CD4-positive, CD25-positive, alpha-beta regulatory T cell (primary cell): ENCODE measurements at places on chromosomes 4 and X. TPM values are rescaled to one million over a fixed set of nuclear protein-coding genes. Genes with fewer than 3 reads are reported as not detected.

GRCh38 chr4:78070731-78071282, 13.7 kb downstream of the FRAS1 start:
- no peak for DNase-seq

The MAGEA2B gene
- not detected for polyA plus RNA-seq

DNA sequence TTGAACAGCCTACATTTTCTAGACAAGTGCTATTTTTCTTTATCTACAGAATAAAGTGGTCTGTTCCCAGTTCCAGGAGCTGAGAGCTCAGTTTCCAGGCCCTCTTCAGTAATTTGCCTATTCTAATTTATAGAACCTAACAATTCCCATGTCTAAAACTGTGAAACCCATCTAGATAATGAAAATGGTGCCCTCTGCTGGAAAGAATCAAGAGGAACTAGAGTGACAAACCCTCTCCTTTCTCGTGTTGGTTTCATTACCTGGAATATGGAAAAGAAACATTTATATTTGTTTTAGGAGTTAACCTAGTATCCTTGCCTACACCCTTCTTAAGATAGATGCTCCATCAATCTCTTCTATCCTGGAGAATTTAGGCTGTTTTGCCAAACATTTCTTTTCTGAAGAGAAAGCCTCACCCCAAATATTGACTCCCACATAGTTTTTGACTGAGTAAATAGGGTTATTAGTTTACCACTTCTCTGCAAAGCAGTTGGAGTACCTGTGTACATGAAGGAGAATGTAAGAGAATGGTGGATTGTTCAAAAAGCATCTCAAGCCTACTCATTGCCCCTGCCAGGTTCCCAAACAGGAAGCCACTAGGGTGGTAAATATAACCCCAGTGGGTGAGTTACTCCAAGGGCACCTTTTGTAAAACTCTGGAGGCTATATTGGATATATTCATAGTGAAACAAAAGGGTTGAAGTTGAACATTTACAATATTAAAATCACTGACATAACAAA, 121.6 kb downstream of the RASL11B start:
- DNase-seq = no peak

DNA sequence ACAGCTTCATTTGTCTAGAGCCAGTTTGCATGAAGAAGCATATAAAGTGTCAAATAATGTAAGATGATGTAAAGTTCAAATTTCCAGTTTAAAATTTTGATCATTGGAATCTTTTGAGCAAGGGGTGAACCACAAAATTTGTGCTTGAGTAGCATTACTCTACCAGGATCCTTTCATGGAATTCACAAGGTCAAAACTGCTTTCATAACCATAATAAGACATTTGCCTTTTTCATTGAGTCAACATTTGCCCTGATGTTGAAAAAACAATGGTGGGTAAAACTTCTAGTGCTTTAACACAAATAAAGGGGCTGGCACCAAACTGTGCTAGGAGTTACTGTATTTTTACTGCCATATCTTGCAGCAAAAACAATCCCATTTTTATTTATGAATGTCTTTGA, 142.2 kb downstream of the GLRA3 start:
- DNase-seq = no peak

DNA sequence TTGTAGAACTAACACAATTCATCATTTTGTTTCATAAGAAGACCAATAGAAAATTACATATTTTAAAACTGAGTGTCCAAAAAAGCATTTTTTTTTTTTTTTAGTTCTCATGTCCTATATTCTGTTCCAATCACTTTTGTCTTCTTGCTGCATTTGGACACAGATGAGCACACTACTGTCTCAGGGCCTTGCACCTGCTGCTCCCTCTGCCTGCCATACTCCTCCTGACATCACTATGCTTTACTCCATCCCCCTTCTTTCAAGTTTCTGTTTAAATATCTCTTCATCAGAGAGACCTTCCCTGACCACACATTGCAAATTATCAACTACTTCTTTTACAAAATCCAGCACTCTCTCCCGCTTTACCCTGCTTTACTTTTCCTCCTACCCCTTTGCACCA, 230.7 kb upstream of the GK2 start:
- no peak for DNase-seq

- no peak for DNase-seq
Measured at GRCh38 chr4:142350871-142351270, 495.2 kb downstream of the INPP4B start.

DNA sequence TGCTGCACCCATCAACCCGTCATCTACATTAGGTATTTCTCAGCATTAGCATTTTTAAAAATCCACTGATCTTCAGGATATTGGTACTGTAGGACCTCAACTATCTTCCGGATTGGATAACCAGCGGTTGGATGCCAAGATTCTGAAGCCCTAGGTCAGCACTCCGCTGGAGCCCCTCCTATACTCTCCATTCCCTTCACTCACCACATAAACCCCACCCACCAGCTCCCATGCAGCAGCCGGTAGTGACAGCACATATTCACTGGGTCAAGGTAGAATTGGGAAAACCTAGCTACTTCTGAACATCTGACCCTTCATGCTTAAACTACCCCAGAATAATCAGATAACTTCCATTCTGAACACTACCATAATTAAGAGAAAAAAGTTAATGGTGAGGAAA, 134.9 kb downstream of the CORIN start:
- DNase-seq = no peak

GRCh38 chr4:161564230-161564834, 599.5 kb downstream of the FSTL5 start:
- no peak for DNase-seq

DNA sequence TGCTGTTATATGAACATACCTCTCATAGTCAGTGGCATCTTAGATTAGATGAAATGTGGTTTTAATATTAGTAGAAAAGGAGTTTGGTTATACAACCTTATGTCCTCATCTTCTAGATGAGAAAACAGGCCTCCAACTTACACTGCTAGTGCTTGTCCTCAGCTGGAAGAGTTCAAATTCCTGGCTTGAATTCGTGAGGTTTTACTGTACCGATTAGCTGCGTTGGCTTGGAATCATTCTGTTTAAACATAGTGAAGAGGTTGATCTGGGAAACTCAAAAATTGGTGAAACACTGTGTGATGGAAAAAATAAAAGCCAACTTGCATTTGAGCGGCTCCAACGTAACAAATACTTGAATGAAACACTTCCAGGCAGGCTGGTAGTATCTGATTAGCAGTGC, 81.0 kb downstream of the LNX1 start:
- no peak for DNase-seq

The SSX5 gene
- polyA plus RNA-seq = not detected

- DNase-seq = no peak
Measured at GRCh38 chr4:182876427-182876826, 40.8 kb downstream of the DCTD start.

- no peak for DNase-seq
Measured at GRCh38 chrX:130994671-130995070, 63.5 kb upstream of the ARHGAP36 start.

GRCh38 chr4:53734584-53735353, 143.5 kb upstream of the LNX1 start:
- DNase-seq = no peak

GRCh38 chr4:61886131-61886530, 686.0 kb downstream of the ADGRL3 start:
- DNase-seq = no peak

GRCh38 chr4:64727960-64728359, 318.7 kb upstream of the TECRL start:
- DNase-seq = no peak

GRCh38 chr4:6732441-6733357, 16.7 kb downstream of the BLOC1S4 start:
- no peak for DNase-seq

The SLC25A53 gene
- 7.1 TPM for polyA plus RNA-seq

DNA sequence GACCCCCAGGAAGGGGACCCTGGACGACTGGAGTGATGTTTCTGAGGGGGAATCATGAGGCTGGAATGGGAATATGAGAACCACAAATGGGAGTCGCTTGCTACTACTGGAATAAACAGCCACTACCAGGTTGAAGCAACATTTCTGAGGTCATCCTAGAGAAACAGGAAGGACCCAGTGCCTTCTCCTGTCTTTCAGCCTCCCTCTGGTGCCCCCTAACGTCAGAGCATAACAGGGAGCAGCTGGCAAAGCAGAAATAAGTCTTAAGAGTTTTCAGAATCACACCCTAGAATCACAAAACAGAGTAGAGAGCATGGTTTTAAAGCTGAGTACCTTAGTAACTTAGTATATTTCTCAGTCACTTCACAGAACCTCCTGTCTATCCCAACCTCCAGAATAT, 347.8 kb upstream of the PITX2 start:
- DNase-seq = peak; percentile 0

The RNF128 gene
- not detected for polyA plus RNA-seq

- DNase-seq = no peak
Measured at GRCh38 chr4:153499005-153499404, 32.8 kb downstream of the TMEM131L start.

The TMPRSS11F gene
- not detected for polyA plus RNA-seq

DNA sequence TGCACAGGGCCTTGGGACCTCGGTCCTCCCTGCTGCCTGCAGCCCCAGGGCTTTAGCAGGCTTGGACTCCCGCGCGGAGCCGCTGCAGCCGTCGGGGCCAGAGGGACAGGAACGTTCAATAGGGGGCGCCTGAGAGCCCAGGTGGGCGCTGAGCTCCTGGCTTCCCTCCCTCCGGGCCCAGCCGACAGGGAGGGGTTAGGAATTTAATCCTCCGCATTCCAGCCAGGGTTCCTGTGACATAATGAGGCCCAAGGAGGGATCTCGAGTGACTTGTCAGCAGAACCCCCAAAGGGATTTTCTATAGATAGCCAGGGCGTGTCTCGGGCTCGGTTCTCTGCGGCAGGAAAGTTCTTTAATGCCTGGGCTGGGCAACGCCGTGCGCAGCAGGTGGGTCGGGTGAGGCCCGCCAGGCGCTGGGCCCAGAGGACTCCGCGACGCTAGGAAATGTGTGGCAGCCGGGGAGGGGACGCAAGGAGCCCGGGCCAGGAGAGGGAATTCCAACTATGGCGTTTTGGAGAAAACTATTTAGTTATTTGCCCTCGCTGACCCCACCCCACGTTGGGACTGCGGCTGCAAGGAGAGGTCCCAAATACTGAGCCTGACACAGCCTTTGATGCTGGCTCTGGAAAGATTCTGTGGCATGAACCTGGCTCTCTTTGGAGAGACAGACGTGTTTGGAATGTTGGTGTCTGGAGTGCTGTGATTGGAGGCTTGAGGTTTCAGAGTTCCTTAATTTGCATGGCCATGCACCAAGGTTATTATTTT, 285.2 kb upstream of the GATB start:
- peak; percentile 14 for DNase-seq

DNA sequence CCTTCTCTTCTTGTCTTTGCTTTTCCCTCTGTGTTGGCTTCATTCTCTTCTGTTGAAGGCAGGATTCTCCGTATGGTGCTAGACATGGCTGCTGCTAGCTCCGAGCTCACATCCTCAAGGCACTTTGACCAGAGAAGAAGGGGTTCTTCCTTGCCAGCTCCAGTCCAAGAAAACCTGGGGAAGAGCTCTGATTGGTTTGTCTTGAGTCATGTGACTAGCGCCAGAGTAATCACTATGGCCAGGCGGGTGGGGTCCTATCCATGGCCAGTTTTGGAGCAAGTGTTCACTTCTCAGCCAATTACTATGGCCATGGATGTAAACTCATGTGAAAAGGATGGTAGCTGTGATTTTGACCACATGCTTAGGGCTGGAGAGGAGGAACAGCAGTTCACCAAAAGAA, 74.2 kb downstream of the CT47B1 start:
- DNase-seq = no peak

GRCh38 chrX:87583679-87584078, 66.1 kb downstream of the KLHL4 start:
- DNase-seq = no peak

The F9 gene
- polyA plus RNA-seq = not detected

The IRF2 gene
- polyA plus RNA-seq = 98.3 TPM

DNA sequence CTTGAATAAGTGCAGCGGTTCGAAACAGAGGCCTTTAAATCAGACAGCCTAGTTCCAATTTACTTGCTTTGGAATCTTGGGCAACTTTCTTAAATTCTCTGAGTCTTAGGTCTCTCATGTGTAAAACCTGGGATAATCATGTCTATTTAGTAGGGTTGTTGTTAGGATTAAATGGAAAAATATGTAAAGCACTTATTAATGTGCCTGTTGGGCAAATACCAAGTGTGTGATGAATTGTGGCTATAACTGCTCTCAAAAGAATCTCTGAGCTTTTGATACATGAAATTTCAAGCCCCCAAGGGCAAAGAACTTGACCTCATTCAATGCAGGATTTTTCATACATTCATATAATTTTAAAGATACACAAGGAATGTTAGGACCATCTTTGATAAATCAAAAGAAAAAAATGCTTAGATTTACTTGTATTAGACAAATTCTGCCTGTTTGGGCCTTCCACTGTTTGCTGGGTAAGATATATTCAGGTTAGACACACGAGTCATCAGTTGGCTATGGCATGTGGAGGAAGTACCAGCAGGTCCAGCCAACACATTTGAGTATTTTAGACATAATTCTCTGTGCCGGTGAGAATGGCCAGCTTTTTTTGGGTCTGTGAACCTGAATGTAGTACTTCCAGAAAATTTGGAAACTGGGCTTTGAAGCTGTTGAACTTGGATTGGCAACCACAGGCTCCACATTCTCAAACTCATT, 241.4 kb upstream of the CNKSR2 start:
- DNase-seq = no peak

- DNase-seq = peak; percentile 52
Measured at GRCh38 chr4:139014371-139015268, 961 bp upstream of the NOCT start.

GRCh38 chr4:94669672-94670664, 87.8 kb upstream of the BMPR1B start:
- no peak for DNase-seq

The ACSL1 gene
- 6.8 TPM for polyA plus RNA-seq

The NUP54 gene
- 48.3 TPM for polyA plus RNA-seq

- no peak for DNase-seq
Measured at GRCh38 chr4:121016611-121017010, 55.7 kb downstream of the NDNF start.

DNA sequence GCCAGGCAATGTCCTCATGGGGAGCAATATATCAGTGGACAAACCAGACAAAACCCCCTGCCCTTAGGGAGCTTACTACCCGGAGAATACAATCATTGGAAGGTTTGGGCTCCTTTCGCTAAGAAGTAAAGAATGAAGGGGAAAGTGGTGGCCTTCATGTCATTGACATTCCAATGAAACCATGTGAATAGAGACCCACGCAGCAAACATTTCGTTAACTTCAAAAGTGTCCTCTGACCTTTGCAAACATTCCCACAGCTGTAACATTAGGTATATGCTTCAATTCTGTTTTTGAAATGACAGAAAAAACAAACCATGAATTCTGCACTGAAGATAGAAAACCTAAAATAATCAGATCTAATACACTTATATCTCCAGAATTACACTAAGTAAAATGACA, 7.0 kb downstream of the ATP8A1 start:
- no peak for DNase-seq

- DNase-seq = peak; percentile 14
Measured at GRCh38 chrX:70970482-70970995, 39.6 kb upstream of the SLC7A3 start.

- peak; percentile 66 for DNase-seq
Measured at GRCh38 chr4:103008875-103009729, 10.4 kb downstream of the SLC9B1 start.

The MEPE gene
- not detected for polyA plus RNA-seq

The CENPU gene
- 2.5 TPM for polyA plus RNA-seq

- no peak for DNase-seq
Measured at GRCh38 chrX:125507119-125507518, 187.4 kb downstream of the TEX13C start.
